T-helper 17 cell (primary cell): ENCODE measurements at places on chromosomes 6 and 20.
A peak's percentile ranks its signal among the peaks of the same experiment; 100 is the strongest.

GRCh38 chr20:25619514-25619913 is 4.3 kb downstream of the NANP start:
- DNase-seq = no peak

- no peak for DNase-seq
These were observed 43.5 kb downstream of the ADGRG6 start for GRCh38 chr6:142345261-142345660.

DNA sequence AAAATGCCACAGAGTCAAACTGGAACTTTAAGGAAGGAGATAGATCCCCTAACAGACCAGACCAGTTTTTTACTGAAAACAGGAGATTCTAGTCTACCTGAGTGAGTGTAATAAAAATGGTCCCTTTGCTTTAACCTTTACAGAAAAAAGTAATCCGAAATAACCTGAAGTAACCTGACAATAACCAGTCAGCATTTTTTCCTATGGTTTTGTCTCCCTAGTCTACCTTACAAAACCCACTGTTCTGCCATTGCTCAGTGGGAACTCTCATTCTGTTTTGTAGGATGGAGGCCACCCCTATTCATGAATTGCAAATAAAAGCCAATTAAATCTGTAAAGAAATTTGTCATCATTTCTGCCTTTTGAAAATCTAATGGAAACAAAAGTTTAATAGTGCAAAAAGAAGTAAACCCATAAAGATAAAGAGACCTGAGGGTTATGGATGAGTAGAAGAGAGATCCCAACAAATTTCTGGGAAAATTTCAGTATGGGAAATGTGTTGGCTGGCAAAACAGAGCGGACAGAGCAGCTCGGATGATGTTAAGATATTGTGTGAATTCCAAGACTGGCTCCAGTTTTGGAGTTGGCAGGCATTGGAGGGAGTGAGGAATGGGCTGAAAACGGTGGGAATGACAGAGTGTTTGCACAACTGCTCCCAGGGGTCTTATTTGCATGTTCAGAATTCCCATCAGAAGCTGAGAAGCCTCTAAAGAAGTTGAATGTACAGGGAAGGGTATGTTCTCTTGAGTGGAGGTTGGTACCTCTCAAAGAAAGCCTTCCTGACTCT is 104.7 kb upstream of the RALGAPA2 start:
- no peak for DNase-seq

DNA sequence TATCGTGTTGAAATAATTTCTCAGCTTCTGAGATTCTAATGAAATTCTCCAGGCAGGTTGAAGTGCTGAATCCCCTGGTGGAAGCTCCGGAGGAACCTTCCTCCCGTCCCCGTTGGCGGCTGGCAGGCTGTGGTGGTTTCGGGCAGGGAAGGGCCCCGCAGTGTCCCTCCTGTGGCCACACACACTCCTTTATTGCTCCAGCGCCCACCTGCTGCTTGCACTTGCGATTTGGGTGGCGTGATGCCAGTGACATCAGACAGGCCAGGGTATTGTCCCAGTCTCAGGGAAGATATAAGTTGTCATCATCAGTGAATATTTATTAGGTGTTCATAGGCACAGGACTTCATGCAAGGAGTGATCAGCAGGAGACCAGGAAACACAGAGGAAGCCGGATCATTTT is 530.4 kb downstream of the QKI start:
- DNase-seq = no peak

GRCh38 chr6:2529211-2529719 is 221.5 kb downstream of the MYLK4 start:
- no peak for DNase-seq

GRCh38 chr6:130547723-130548122 is 181.9 kb downstream of the TMEM200A start:
- no peak for DNase-seq

GRCh38 chr6:5046430-5046829 is 38.7 kb upstream of the PPP1R3G start:
- no peak for DNase-seq

GRCh38 chr6:35569011-35569461 is 56.3 kb upstream of the TULP1 start:
- peak; percentile 20 for DNase-seq

DNA sequence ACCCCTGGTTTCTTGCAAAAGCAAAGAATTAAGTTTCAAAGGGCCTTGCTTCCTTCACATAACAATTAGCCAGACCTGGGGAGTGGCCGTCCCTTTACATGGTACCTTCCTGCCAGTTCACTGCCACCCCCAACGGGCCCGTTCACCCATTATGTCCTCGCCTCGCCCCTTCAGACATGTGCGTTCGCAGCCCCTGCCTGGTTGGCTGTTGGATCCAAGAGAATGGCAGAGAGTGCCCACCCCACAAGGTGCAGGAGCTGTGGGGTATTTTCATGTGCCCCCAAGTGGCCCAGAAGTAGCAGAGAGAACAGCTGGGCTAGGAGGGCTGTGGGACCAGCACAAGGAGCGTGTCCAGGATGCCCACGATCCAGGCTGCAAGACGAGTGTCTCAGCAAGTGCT is 422.9 kb upstream of the SULF2 start:
- no peak for DNase-seq

GRCh38 chr6:145603424-145603833 is 131.9 kb downstream of the EPM2A start:
- no peak for DNase-seq

DNA sequence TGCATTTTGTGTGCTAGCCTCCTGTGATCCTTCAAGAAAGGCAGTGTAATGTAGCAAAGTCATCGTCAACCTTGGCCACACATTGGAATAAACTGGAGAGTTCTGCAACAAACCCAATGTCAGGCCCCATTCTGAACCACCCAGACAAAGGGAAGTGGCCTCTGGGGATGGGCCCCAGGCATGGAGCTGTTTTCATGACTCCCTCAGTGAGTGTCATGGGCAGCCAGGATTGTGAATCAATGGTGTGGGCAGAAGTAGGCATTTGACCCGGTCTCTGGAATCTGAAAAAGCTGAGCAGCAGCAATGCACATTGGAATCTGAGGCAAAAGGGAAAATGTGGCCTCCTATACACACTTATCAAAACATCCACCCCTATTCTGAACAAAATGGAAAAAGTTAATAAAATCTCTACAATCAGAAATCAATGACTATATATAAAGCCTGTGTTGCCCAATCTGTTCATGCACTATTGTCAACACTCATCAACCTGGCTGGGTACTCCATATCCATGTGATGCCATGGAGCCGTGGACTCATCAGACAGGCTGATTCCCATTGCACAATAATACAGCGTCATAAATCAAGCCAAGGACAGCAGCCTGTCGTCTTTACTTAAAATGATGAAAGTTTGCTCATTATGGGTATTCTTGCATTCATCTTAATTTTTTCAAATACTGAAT is 134.9 kb upstream of the STMND1 start:
- DNase-seq = no peak

DNA sequence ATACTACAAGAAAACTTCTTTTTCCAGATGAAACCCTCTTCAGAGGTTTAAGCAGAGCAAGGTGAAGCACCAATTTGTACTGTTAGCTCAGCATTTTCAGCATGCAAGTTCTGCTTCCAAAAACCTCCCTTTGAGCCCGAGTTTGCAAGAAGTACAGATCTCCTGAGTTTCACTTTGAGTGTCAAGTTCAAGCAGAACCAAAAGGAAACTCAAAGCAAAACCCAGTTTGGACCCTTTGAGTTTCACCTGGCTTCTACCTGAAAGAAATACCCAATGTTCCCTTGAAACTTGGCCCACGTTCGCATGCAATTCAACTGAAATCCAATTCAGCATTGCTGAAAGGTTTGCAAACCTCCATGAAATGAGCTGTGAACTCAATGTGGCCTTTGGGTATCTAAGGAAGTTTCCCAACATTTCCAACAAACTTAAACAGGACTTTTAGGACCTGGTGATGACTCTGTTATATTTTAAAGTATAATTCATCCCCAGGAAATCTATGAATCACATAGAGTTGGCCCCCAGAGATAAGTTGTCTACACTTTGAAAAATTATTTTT is 62.9 kb upstream of the HBS1L start:
- DNase-seq = no peak

- no peak for DNase-seq
These were observed 5.9 kb downstream of the TFAP2B start for GRCh38 chr6:50824552-50824951.

DNA sequence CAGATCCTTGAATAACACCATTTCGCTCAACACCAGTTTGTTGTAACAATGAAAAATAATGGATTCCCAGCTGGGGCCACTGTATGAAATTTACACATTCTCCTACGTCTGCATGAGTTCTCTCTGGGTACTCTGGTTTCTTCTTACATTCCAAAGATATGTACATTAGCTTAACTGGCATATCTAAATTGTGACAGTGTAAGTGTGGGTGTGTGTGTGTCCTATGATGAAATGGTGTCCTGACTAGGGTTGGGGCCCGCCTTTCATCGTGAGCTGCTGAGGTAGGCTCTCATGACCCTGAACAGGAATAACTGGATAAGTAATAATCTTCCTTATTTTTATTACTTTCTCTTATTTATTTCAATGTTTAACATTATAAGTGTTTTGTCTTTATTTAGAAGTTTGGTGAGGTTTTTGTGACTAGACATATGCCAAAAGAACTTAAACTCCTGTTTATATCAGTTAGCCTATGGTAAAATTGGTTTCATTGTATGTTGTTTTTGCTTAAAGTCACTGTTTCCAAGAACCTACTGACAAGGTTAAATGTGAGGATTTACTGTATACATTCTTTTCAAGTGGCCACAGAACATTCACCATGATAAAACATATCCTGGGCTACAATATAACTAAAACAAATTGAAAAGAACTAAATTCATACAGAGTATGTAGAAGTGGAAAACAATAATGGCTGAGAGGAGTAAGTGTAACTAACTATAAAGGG is 42.4 kb downstream of the RBL1 start:
- no peak for DNase-seq
